ENCODE measurements at places on chromosomes 7 and 10.

GRCh38 chr7:24701261-24702235 lies 55.7 kb downstream of the GSDME start:
- no peak for DNase-seq

- DNase-seq: no peak
Observed at GRCh38 chr7:142961973-142962926, at the start of gene KEL. Gene KEL (minus strand): TSS chr7:142962363. CDS start chr7:142962206, 157 bp downstream.

- DNase-seq: no peak
Observed at GRCh38 chr10:6755781-6756460, 175.8 kb upstream of the PRKCQ start.

DNA sequence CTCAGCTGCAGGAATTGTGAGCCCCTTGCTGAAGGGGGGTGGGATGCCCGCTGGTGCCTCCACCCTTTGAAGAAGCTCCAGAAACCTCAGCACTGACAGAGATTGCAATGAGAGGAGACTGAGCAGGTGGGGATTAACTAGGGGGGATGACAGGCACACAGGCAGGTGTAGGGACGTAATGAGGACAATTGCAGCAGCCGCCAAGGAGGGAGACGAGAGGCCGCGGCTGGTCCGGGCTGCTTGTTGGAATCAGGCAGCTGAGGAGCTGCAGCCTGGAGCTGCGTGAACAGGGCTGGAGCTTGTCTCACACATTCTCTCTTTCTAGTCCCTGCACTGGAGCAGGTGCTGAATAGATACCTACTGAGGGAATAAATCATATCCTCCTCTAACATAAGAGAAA lies 122.0 kb upstream of the TCERG1L start:
- DNase-seq: no peak

- DNase-seq: no peak
Observed at GRCh38 chr7:145795132-145795531, 321.5 kb upstream of the CNTNAP2 start.

- DNase-seq: no peak
Observed at GRCh38 chr10:126114884-126115555, 218.7 kb downstream of the FANK1 start.

Measured in NCI-H1930 (cell line).